Heart right ventricle (tissue), 16 donors: ENCODE measurements at places on chromosomes 16 and 17. TPM values are rescaled to one million over a fixed set of nuclear protein-coding genes. Genes with fewer than 3 reads are reported as not detected.

TNFRSF17 gene
- not detected for total RNA-seq

GRCh38 chr17:9484789-9485188 lies 90.8 kb downstream of the STX8 start:
- no peak for DNase-seq

SULT1A1 gene
- total RNA-seq, result 13.2 TPM

DNA sequence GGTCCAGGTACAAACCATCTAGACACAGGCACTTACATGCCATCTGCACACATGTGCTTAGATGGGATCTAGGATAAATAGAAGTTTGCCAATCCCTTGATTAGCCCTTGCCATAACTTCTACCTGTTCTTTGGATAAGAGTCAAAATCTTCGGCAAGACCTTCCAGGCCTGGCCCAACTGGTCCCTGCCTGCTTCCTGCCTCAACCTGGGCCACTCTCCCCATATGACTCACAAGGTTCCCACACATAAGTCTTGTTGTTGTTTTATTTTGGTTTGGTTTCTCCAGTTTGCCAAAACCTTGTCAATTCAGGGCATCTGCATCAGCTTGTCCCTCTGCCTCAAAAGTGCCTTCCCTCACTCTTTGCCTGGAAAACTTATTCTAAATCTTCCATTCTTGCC lies 95.3 kb upstream of the XYLT1 start:
- DNase-seq, result no peak

DNA sequence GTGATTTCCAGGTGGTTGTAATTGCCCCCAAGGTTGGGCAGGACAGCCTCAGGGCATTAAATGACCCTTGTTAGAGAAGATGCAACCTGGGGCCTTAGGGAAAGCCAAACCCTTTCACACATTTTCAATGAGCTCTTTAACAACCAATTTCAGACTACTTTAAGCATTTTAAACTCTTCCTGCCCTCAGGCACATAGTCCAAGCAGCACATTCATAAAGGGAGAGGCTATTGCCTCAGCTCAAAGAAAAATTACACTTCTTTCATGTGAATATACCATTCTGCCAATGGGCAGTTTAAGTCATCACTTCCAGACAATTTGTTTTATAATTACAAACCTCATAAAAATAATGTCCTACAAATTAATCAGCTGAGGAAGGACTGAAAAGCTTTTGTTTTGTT lies 544.5 kb downstream of the NPIPA7 start:
- DNase-seq, result no peak

DNA sequence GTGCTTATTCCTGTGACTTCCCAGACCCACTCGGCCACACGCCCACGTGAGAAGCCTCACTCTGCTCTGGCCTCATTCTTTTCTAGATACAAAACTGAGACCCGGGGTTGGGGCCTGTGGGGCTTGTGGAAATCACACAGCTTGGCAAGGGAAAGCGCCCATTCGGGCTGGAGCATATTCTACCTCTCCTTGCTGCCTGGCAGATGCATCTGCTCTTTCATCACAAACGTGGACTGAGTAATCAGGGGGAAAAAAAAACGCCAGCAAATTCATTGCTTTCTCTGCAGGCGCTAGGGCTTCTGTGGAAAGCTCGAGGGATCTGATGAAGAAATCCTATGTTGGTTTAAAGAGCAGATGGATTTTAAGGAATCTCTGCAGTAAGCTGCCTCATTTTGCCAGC lies 44.4 kb downstream of the DNAH9 start:
- DNase-seq, result no peak
